ENCODE measurements at places on chromosomes 2 and 18.

DNA sequence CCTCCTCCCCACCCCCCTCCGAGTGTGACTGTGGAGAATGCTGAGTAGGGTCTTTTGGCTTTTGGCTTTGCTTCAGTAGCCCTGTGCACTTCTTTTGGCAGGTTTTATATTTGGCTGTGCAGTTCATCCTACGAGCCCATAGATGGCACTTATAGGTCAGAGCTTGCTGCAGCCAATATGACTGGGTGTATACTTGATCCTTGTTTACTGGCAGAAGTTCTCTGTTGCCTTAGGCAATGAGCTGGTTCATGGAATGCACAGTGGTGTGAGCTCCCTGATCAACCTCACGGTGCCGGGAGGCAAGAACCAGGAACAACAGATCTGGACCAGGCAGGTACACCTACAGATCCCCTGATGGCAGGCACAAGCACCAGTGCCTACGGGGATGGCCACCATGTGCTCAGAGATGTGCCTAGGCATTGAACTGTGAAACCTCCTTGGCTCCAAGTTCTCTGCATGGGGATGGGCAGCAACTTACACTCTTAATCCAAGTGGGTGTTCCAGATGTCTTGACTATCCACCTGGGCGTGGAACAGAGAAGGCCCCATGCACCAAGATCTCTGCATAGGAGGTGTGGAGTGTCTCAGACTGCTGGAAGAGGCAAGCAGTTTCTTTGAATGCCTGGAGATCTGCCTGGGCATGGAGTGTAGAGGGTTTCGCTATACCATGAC lies 190.4 kb downstream of the KIAA1328 start:
- DNase-seq, result no peak

DNA sequence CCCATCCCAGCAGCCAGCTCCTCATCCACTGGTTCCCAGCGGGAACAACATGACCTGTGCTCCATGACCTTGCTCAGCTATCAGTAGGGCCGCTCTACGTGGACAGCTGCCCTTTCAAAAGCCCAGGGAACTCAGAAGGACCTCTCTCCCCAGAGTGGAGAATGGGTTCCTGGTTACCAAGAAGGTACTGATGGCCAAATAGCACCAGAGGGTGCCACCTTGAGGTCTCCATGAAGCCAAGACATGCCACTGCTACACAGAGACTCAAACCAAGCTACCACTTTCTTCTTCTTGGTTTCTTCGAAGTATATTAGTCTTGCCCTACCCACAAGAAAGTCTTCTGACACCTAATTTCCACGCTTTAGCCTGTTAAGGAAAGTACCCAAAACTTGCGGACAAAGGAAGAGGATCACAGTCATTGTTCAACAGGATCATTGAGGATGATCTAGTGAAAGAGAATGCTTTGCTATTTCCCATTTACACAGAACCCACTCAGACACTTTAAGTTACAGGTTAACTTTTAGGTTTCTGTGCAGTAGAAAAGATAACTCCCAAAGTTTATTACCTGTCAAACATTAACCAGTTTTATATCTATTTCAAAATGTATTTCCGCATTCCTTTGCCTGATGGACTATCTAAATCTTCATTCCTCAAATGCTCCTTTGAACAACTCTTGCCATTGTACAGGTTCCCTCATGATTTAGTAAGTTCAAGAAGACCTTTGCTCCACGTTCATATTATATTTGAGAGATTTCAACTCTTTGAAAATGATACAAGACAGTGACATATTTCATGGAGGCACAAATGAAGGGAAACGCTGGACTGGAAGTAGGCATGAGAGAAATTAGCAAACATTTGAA lies 102.2 kb downstream of the ALPK2 start:
- no peak for DNase-seq

DNA sequence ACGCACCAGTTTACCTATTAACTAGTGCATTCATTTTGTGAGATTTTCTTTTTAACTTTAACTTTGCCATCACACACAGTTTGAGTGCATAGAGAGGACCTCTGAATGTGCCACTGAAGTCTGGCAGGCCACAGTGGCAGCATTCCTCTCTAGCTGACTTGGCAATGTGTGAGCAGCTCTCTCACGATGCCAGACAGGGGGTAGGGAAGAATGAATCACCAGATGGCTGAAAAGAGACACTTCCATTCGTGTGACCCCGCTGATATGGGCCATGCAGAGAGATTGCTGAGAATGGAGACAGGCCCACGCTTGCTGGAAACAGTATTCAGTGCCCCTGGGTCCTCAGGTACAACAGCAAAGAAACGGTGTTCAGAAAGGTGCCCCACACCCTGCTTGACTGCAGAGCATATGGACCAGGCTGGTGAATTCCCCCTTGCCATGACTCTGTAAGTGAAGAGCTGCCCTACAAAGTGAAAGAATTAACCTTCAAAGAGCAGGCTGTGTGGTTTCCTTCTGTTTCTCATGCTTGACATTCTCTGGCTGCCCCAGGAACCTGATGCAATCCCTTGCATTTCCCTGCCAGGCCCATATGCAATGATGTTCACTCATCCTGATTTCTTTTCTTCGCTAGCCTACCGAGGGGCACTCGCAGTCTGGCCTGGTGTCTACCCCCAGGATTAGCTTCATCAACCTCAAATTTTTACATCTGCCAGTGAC lies 236.1 kb downstream of the CDH20 start:
- DNase-seq, result no peak

DNA sequence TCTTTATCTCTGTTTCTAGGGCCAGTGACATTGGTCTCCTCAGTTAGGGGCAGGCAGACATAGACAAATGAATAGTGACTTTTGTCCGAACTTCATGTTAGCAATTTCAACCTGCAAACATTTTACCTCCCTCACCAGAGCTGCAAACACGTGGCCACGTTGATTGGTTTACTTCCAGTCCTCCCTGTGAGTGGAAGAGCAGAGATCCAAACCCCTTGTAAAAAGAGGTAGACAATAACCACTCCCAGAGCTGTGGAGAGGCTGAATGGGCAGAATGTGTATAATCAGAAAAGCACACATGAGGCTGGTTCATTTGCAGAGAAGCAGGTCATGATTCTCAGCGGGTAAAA lies 31.1 kb downstream of the CTIF start:
- DNase-seq, result no peak

- no peak for DNase-seq
Observed at GRCh38 chr2:100213595-100213994, 71.2 kb upstream of the AFF3 start.

GRCh38 chr2:216761133-216761532 lies 65.8 kb upstream of the IGFBP5 start:
- DNase-seq, result no peak

Measured in stimulated activated CD4-positive, alpha-beta T cell treated with anti-CD3 and anti-CD28 coated beads, Interleukin-1b, Interleukin-23, amount 100 ng/mL, for 1 hour (primary cell).